NCI-H1436 (cell line): ENCODE measurements at places on chromosomes 5 and 9.

- no peak for DNase-seq
Observed at GRCh38 chr5:141514330-141515133, 25.7 kb downstream of the PCDHGC5 start.

GRCh38 chr5:10021248-10021647 lies 228.4 kb downstream of the ATPSCKMT start:
- DNase-seq: no peak

DNA sequence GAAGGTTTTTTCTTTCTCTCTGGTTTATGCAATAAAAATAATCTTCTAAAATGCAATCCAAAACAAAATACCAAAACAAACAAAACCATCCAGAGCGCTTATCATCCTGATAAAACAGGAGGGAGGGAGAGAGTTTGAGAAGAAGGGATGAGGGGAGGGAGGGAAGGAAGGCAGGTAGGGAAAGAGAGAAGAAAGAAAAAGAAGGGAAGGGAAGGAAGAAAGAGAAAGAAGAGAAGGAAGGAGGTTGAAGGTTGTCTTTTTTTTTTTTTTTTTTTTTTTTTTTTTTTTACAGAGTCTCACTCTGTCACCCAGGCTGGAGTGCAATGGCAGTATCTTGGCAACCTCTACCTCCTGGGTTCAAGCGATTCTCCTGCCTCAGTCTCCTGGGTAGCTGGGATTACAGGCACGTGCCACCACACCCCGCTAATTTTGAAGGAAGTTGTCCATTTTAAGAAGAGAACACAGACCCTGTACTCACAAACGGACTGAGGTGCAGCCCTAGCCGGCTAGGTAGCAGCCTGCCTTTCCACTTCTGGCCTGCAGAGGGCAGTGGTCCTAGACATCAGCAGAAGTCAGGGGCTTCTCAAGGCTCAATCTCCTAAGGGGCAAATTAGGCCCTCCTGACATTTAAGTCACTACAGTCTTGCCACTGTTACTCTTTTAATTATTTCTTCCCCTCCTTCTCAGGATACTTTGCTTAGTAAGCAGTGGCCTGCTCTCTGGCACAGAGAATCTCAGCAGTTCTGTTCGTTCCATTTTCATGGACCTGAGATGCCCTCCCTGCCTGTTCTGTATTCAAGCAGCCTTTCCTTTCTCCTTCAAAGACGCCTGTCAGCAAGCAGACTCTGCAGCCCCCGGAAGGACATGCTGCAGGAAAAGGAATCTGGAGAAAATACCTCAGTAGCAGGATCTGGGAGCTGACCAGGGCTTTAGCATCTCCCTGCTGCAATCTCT lies 76.4 kb downstream of the EPB41L4B start:
- DNase-seq: peak; percentile 72

DNA sequence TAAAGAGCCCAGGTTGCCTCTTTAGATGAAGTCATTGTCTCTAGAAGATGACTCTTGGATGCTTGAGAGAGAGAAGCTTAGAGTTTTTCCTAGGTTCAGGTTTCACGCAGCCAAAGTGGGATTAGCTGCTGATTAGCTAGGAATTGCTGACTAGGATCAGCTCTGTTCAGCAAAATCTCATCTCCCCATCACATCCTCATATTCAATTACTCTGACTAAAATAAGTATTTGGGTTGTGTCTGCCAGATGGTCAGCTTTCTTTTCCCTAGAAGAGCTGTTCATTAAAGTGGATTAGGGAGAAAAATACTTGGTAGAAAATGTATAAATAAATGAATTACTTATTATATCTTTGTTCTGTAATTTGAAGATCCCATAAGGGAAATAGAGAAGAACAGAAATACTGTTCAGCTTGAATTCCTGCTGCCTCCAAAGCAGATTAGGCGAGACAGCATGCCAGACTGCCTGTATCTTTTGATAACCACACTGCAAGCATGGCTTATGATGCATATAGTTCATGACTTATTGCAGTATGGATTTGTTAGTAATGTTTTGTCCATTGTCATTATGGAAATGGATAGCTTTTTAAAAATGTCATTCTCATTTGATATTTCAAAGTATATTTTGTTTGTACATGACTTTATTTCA lies 184.8 kb upstream of the CD180 start:
- DNase-seq: no peak

DNA sequence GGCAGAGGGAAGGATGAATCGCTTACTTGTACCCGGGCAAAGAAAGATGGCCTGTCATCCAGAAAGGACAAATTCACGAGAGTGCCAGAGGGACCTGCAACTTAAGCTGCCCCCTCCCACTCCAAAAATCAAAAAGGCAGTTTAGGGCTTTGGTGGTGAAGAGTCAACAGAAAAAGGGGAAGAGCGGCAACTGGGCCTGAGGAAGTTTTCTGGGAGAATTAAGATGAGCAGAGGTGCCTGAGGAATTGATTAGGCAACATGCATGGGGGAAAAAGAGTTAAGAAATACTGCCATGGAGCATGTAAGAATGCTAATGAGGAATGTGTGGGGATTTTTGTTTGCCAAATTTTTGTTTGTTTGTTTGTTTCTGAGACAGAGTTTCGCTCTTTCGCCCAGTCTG lies 1.8 kb upstream of the ACTL7B start:
- DNase-seq: no peak

- no peak for DNase-seq
Observed at GRCh38 chr9:117703537-117703936, 666 bp upstream of the TLR4 start.

DNA sequence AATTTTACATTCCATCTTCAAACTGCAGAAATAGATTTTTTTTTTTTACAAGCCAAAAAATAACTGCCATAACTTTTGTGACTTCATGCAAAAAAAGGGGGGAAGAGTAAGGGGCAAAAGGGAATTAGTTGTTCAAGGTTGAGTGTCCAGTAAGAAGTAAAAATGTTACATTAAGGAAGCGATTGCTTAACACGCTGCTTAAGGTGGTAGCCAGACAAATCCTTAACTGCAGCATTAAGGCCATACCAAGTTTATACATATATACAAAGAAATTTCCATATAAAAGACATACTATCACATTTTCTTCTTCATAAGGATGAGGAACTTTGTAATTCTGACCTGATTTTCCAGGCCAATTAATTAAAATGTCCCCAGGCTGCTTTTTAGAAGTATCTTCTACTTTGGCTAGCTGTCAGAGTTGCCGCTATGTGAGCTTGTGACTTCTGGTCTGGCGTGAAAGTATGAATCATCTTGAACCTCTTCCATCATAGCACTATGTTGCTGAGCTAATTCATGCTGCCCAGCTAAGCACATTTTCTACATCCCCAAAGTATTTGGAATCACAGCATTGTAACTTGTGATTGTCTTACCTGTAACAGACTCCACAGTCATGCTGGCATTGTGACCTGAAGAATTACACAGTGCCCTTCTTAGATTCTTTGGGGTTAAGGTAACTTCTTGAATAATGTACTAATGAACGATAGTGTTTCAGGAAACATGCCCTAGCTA lies 40.0 kb downstream of the G3BP1 start:
- DNase-seq: no peak

DNA sequence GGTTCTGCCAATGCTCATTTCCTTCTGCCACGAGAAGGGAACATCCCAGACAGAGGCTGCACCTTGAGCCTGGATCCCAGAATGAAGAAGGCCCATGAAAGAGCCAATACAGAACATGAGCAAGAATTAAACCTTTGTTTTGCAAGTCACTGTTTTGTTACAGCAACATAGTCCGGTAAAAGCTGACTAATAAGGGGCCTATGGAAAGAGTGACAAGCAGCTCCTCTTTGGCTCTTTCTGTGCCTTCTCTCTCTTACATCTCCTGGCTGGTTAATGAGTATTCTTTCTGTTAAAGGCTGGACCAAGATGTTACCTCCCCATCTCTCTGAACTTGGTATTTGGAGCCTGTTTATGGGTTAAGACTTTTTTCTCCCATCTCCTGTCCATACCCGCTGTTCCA lies 10.8 kb downstream of the GFRA3 start:
- no peak for DNase-seq

DNA sequence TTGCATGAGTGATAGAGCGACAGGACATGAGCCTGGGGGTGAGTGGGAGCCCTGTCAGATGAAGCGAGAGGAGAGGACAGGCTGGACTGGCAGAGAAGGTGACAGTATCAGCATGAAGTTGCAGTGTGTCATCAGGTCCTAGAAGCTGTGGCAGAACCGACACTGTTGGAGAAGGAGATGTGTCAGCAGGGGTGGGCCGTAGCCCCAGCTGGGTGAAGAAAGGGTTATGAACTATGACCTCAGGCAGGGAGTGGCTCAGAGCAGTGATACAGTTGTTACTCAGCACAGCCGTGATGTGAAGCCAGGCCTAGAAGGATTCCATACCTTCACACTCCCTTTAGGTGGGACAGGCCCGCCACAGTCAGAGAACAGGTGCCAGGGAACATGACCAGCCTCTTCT lies 7.6 kb downstream of the PCYOX1L start:
- no peak for DNase-seq

DNA sequence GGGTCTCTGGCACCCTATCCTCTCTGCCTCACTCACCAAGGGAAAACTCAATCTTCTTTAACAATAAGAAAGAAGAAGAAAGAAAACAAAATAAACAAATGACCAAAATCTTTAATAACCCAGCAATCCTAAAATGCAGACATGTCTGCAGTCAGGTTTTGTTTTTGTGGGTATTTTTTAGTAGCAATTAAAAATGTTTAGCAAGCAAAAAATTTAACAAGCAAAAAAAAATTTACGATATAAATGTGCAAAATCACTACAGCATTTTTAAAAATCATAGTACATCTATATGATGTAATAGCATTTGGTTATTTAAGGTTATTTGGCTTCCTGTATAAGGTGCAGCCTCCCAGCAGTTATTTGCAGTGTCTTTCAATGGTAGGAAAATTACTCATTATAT lies 151.3 kb upstream of the MAP3K1 start:
- no peak for DNase-seq

GRCh38 chr9:132794730-132795380 lies 83.2 kb downstream of the AK8 start:
- DNase-seq: no peak
